ENCODE measurements at places on chromosomes 12 and 14.

GRCh38 chr12:65838330-65838976 lies 14.2 kb downstream of the HMGA2 start:
- DNase-seq = no peak

DNA sequence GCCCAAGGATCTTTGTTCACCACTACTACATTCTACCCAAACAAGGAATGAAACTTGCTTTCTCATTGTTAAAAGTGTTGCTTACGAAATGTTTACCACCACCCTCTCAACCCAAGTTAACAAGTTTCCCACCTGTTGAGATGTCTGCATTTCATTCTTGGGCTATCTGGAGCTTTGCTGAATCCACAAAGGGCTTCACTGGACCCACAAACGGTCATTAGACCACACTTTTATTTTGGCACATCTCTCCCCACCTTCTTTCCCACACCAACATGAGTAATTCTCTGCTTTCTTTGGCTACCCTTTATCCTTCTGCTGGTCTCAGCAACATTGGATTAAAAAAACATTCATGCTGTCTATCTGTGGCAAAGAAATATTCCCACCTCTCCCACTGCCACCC lies 78.0 kb downstream of the TMEM260 start:
- no peak for DNase-seq

GRCh38 chr12:52380271-52380694 lies 5.2 kb downstream of the KRT84 start:
- DNase-seq = no peak

GRCh38 chr14:74950795-74951442 lies 4.5 kb downstream of the PGF start:
- DNase-seq = no peak

- no peak for DNase-seq
These were observed 75.9 kb downstream of the TNFAIP2 start for GRCh38 chr14:103199124-103199523.

- DNase-seq = no peak
These were observed 29.5 kb downstream of the BMP4 start for GRCh38 chr14:53927171-53927570.

- DNase-seq = no peak
These were observed 414.1 kb downstream of the NPAS3 start for GRCh38 chr14:33352821-33353220.

DNA sequence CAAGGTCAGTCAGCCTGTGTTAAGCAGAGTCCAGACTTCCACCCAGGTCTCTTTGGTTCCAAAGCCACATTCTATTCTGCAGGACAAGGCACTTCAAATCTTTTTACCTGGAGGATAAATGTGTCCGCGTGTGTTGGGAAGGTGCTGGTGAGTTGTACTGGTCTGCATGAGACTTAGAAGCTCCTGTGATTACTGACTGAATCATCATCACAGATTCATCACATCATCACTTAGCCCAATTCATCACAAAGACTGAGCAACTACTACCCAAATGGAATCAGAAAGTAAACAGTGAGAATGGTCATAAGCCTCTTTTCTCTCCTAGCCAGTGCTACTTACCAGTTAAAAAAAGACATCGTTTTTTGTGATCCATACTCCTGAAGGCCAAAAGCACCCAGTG lies 5.3 kb downstream of the SLC15A5 start:
- DNase-seq = no peak

DNA sequence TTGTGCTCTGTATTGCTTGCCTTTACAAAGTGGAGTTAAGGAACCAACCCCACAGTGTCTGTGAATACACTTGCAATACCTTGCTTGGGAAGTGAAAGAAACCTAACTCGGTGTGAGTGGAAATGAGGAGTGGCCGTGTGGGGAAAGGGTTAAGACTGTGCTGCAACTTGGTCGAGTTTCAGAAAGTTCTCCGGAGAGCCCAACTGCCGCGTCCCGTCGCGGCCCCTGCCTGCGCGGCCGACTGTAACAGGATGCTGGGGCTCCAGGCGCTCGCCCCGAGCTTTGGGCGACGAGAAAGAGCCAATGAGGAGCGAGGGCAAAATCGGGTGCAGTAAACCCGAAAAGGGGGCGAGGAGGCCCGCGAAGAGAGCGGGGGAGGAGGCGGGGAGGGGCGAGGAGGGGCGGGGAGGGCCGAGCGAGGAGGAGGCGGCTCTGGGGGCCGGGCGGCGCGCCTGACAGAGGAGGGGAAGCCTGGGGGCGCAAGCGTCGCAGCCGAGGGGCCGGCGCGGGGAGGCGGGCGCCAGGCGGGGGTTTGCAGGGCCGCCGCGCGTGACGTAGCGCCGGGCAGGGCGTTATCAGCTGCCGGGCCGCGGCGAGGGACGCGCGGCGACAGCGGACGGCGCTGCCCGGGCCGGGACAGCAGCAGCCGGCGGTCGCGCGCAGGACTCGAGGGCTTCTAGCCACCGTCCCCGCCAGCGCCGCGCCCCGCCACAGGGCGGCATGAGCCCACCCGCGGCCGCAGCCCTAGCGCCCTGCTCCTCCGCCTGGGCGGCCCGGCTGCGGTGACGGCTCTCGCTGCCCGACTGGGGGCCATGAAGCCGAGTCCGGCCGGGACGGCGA lies at the start of gene DACT1:
TSS of gene DACT1 (plus strand) at position 572 of the 840 bp plus-strand sequence. CDS start at position 813, 241 bp downstream.
- no peak for DNase-seq

Data from NCI-H1694 (cell line).